ENCODE measurements at places on chromosomes 12 and 14.

DNA sequence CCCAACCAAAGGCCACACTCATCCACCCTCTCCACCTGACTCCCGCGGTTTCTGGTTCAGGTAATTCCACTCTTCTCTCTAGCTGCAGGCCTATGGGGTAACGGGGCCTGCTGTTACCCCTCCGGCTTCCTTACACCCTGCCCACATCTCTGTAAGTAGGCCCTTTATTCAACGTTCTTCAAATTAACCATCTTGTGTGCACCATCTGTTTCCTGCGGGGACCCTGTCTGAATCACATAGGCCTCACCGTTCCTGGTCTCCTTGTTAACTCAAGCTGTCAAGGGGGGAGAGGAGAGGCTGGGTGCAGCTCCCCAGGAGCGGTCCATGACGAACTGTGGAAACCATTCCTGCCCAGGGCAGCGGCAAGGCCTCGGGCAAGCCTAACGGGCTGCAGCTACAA, 9.3 kb upstream of the DLK1 start:
- DNase-seq: no peak

GRCh38 chr12:109489016-109489954, 11.9 kb downstream of the UBE3B start:
- DNase-seq: no peak

- no peak for DNase-seq
Measured at GRCh38 chr12:20000229-20000849, 368.0 kb upstream of the PDE3A start.

- DNase-seq: no peak
Measured at GRCh38 chr14:68147303-68147702, 327.7 kb downstream of the RAD51B start.

GRCh38 chr12:72547573-72547972, 275.4 kb downstream of the TRHDE start:
- no peak for DNase-seq

DNA sequence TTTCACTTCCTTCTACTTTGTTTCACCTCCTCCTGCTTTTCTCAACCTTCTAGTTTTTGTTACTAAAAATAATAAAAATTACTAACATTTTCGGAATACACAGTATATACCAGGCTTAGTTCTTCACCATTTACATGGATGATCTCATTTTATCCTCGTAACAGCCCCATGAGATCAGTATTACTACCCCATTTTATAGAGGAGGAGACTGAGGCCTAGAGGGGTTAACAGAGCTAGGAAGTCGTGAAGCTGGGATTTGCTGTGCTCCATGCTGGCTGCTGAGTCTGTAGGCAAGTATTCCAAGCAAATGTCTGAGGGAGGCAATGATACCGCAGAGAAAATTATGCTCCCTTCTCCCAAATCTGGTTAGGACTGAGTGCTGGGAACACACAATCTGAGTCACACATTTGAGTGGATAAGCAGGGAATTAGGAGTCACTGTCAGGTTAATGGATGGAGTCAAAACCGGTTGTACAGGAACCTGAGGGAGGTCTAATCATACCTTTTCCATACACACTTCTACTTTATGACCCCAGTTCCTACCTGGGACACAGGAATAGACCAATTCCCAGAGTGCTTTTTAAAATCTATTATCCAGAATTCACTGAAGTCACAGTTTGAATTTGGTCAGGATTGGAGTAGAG, 51.1 kb downstream of the ZFYVE26 start:
- no peak for DNase-seq

All from stimulated activated CD8-positive, alpha-beta memory T cell treated with anti-CD3 and anti-CD28 coated beads, Interleukin-4, amount 100 ng/mL, for 4 hours (primary cell).